Type B pancreatic cell (in vitro differentiated cells): ENCODE measurements at places on chromosomes 12 and 14. TPM values are rescaled to one million over a fixed set of nuclear protein-coding genes. Genes with fewer than 3 reads are reported as not detected.

GRCh38 chr12:111066744-111067437 lies 146.5 kb upstream of the MYL2 start:
- DNase-seq = no peak

GRCh38 chr14:64929014-64929359 lies 13.6 kb downstream of the GPX2 start:
- DNase-seq = no peak

The INHBC gene
- total RNA-seq = not detected in 2 replicates

GRCh38 chr14:35298351-35298750 lies 6.2 kb downstream of the PSMA6 start:
- DNase-seq = no peak

The GNB3 gene
- total RNA-seq = 6.3 and 25.2 TPM in 2 replicates

- no peak for DNase-seq
These were observed 14.1 kb downstream of the PPP1CC start for GRCh38 chr12:110728628-110729027.

- no peak for DNase-seq
These were observed 128.8 kb downstream of the NDUFA12 start for GRCh38 chr12:94874518-94875302.

The YBX3 gene
- 196 and 635 TPM in 2 replicates for total RNA-seq

- no peak for DNase-seq
These were observed 227.7 kb downstream of the BCAT1 start for GRCh38 chr12:24721191-24721590.
